Gastroesophageal sphincter (tissue), 4 donors: ENCODE measurements at places on chromosomes 6 and 20.

- no peak overlapping the region for H3K27ac ChIP-seq
- H3K27me3 ChIP-seq = no peaks in the 10 kb centered on the region
- no peak overlapping the region for H3K4me3 ChIP-seq
These were observed 158.7 kb downstream of the SYNE1 start for GRCh38 chr6:152478377-152479010.

DNA sequence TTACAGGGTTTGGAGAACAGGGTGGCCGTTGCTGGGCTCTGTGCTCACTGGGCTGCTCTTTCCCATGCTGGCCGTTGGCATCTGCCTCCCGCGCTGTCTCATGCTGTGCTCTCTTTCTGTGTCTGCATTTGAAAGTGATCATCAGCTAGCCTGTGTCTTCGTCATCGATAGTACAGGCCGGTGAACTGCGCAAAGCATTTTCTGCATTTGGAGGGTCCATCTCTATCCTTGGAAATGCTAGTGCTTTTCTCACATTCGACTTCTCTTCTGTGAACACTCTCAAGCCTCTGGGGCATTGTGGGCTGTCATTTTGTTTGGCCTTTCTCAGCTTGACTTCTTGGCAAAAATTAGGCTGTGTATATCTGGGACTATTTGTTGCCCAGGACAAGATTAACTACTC lies 6.8 kb upstream of the SNHG17 start:
- H3K4me3 ChIP-seq = no peak overlapping the region
- H3K27ac ChIP-seq = no peak overlapping the region
- no peaks in the 10 kb centered on the region for H3K27me3 ChIP-seq
- H3K4me1 ChIP-seq = no peaks in the 10 kb centered on the region
- H3K36me3 ChIP-seq = no peaks in the 10 kb centered on the region

DNA sequence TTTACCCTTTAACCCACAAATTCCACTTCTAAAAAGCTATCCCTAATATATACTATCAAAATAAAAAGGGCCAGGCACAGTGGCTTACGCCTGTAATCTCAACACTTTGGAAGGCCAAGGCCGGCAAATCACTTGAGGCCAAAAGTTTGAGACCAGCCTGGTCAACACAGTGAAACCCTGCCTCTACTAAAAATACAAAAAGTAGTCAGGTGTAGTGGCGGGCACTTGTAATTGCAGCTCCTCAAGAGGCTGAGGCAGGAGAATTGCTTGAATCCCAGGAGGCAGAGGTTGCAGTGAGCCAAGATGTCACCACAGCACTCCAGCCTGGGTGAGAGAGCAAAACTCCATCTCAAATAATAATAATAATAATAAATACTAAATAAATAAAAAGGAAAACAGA lies 82.5 kb downstream of the TRIM27 start:
- ATAC-seq = no peak
- H3K4me3 ChIP-seq = no peak overlapping the region
- no peaks in the 10 kb centered on the region for H3K36me3 ChIP-seq
- H3K27ac ChIP-seq = no peak overlapping the region

DNA sequence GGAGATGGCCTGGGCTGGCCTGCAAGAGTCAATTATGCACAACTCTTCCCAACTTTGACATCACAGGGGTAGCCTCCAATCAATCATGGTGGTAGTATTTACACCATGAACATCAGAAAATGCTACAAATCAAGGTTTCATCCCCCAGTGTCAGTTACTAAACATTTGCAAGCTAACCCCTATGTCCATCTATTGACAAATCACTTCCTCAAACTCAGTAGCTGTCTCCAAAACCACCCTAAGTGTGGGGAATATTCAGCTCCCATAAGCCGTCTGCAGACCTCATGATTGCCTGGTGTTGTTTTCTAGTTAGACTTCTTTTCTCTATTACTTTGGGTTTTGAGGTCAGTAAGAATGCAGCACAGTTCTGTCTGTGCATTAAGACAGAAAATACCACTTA lies 200.8 kb upstream of the RIN2 start:
- no peak overlapping the region for H3K4me3 ChIP-seq
- no peaks in the 10 kb centered on the region for H3K36me3 ChIP-seq
- no peak overlapping the region for H3K27ac ChIP-seq
- H3K27me3 ChIP-seq = no peaks in the 10 kb centered on the region
- no peaks in the 10 kb centered on the region for H3K4me1 ChIP-seq
- no peak for ATAC-seq

GRCh38 chr6:167098825-167099225 lies 24.1 kb upstream of the CCR6 start:
- no peak overlapping the region for H3K27ac ChIP-seq
- H3K36me3 ChIP-seq = no peaks in the 10 kb centered on the region

- no peak overlapping the region for H3K4me3 ChIP-seq
- H3K4me1 ChIP-seq = no peaks in the 10 kb centered on the region
- H3K36me3 ChIP-seq = no peaks in the 10 kb centered on the region
- peaks cover 21% of the 10 kb centered on the region for H3K27me3 ChIP-seq
- ATAC-seq = no peak
These were observed 233.7 kb downstream of the FOXA2 start for GRCh38 chr20:22350624-22351023.

GRCh38 chr6:17536586-17536985 lies 63.5 kb upstream of the FAM8A1 start:
- no peak overlapping the region for H3K4me3 ChIP-seq
- no peaks in the 10 kb centered on the region for H3K4me1 ChIP-seq
- H3K27ac ChIP-seq = no peak overlapping the region
- H3K27me3 ChIP-seq = no peaks in the 10 kb centered on the region

DNA sequence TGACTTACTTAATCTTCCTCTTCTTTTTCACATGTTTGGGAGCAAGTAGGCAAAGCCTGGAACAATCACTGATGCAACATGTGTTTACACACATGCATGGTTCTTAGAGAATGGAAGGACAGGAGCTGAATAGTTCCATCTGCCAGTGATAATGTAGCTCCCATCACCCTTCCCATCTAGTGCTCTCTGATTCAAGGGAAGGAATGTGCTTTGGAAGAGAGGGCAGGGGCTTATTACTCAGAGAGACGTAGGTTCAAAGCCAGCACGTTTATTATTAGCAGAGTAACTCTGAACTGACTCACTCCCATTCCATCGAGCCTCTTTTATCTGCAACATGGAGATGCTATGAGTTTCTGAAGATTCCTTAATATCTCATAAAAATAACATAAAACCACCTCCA lies 211.9 kb downstream of the GMPR start:
- no peak for ATAC-seq
- H3K4me1 ChIP-seq = no peaks in the 10 kb centered on the region
- H3K36me3 ChIP-seq = no peaks in the 10 kb centered on the region
- no peak overlapping the region for H3K4me3 ChIP-seq

DNA sequence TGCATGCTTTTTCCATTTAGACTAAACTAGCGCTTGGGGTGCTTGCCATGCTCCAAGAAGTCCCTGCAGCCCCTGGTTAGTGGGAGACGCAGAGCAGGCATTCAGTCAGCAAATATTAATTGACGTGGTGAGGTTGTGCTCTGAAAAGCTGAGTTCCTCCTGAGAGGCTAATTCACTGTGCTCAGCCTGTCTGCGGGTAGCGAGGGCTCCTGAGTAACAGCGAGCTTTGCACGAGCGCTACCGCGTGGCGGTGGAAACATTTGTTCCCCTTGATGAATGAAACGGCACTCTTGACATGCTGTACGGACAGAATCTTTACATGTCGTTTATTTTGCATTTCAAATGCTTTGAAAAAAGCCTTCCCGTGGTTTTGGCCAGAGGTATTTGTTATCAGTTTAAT lies 170.6 kb upstream of the AGPAT4 start:
- H3K27me3 ChIP-seq = no peaks in the 10 kb centered on the region
- peak; percentile 66 for ATAC-seq
- H3K4me1 ChIP-seq = peaks cover 13% of the 10 kb centered on the region
- H3K4me3 ChIP-seq = peak overlapping the region; percentile 4
- H3K36me3 ChIP-seq = no peaks in the 10 kb centered on the region

DNA sequence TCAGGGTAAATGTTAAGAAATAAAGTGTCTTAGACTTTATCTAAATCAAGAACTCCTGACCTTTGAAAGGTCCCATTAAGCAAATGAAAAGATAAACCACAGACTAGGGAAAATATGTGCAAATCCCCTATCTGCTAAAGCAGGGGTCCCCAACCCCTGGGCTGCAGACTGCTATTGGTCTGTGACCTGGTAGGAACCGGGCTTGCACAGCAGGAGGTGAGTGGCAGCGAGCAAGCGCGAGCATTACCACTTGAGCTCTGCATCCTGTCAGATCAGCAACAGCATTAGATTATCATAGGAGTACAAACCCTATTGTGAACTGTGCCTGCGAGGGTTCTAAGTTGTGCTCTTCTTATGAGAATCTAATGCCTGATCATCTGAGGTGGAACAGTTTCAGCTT lies 42.4 kb downstream of the LCA5 start:
- H3K4me3 ChIP-seq = no peak overlapping the region
- no peaks in the 10 kb centered on the region for H3K27me3 ChIP-seq
- ATAC-seq = no peak
- H3K36me3 ChIP-seq = peaks cover 18% of the 10 kb centered on the region
- H3K27ac ChIP-seq = no peak overlapping the region
- no peaks in the 10 kb centered on the region for H3K4me1 ChIP-seq

DNA sequence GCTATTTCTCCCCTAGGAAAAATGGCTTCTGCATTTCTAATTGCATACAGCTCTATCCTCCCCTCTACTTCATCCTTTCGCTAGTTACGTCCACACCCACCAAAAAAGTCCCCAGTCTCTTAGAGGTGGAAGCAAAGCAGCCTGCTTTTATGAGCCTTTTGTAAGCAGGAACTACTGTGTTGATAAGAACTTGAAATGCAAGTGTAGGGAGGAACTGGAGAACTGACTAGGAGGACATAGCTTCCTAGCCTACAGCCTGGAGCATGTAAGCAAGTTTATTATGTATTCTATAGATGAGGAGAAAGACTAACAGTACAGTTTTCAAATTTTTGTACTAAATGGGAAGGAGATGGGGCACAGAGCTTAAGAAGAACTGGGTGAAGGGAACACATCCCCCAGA lies 10.3 kb downstream of the ARHGAP18 start:
- H3K36me3 ChIP-seq = no peaks in the 10 kb centered on the region
- H3K27ac ChIP-seq = no peak overlapping the region
- H3K27me3 ChIP-seq = no peaks in the 10 kb centered on the region
- H3K4me3 ChIP-seq = no peak overlapping the region

DNA sequence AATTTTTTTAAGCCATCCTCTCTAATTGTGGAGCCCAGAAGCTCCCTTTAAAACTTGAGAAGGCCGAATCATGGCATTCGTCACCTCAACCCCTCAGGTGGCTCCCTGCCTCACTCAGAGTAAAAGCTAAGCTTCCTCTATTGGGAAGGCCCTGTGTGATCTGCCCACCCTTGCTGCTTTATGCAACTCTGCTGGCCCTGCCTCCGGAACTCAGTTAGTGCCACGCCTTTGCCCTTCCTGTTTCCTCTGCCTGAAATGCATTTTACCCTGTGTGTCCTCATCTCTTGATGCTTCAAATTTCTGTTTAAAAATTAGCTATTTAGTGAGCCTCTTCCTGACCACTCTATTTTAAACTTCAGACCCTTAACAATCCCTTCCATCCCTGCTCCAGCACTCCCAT lies 5.7 kb downstream of the PACRG start:
- H3K36me3 ChIP-seq = no peaks in the 10 kb centered on the region
- no peaks in the 10 kb centered on the region for H3K27me3 ChIP-seq
- no peak overlapping the region for H3K27ac ChIP-seq
- no peak overlapping the region for H3K4me3 ChIP-seq
- no peaks in the 10 kb centered on the region for H3K4me1 ChIP-seq

DNA sequence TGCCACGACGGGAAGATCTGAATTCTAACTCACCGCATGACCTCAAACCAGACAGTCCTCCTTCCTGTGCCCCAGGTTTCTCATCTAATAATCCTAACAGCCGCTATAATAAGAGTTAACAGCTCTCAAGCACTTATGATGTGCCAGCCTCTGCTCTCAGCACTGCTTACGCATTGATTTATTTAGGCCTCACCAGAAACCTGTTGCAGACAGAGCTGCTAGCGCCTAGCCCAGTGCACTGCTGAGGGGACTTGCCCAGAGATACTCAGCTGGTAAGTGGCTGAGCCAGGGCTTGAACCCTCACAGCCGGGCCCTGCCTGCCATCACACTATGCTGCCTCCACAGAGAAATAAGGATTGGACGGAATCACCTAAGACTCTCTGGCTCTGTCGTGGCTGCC lies 37.7 kb downstream of the GRM4 start:
- ATAC-seq = no peak
- no peak overlapping the region for H3K4me3 ChIP-seq
- no peaks in the 10 kb centered on the region for H3K36me3 ChIP-seq
- peaks cover 87% of the 10 kb centered on the region for H3K27me3 ChIP-seq
- H3K4me1 ChIP-seq = no peaks in the 10 kb centered on the region
- H3K27ac ChIP-seq = no peak overlapping the region

DNA sequence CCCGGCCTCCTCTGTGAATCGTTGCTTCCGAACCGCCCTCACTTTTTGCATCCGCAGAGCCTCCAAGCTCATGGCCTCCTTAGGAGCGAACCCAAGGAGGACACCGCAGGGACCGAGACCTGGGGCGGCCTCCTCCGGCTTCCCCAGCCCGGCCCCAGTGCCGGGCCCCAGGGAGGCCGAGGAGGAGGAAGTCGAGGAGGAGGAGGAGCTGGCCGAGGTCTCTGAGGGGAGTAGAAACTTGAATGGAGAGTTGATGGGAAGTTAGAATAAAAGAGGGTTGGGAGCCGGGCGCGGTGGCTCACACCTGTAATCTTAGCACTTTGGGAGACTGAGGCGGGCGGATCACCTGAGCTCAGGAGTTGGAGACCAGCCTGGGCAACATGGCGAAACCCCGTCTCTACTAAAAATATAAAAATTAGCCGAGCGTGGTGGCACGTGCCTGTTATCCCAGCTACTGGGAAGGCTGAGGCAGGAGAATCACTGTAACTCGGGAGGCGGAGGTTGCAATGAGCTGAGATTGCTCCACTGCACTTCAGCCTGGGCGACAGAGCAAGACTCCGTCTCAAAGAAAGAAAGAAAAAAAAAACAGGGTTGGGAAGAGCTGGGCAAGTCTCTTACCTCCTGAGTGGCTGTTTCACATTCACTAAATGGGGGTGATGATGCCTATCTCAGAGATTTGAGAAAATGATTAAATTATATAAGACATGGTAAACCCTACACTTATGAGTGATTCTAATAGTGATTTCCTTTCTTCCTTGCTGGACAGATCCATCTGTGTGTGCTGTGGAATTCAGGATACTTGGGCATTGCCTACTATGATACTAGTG lies 805 bp downstream of the MSH5 start:
- ATAC-seq = no peak
- H3K27ac ChIP-seq = no peak overlapping the region
- H3K27me3 ChIP-seq = no peaks in the 10 kb centered on the region

- H3K36me3 ChIP-seq = no peaks in the 10 kb centered on the region
- H3K4me3 ChIP-seq = no peak overlapping the region
- H3K4me1 ChIP-seq = no peaks in the 10 kb centered on the region
- no peak overlapping the region for H3K27ac ChIP-seq
These were observed 246.2 kb downstream of the FOXC1 start for GRCh38 chr6:1855890-1856289.

DNA sequence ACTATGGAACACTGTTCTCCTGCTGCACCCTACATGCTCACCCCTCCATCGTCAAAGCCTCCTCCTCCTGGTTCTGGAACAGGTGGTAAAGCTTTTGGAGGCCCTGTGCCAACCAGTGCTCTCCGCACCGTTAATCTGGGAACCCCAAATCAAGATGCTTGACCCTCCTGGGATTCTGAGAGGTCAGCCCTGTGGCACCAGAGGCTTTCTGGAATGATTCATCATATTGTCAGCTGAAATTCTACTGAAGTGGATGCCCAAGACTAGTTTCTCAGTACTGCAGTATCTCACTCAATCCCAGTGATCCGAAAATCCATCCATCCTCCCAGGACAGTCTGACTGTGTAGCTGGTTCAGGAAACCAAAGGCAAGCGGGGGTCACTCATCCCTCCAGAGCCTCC lies 92.7 kb downstream of the TRERF1 start:
- no peaks in the 10 kb centered on the region for H3K36me3 ChIP-seq
- H3K27ac ChIP-seq = no peak overlapping the region
- peaks cover 8% of the 10 kb centered on the region for H3K4me1 ChIP-seq
- ATAC-seq = no peak
- no peaks in the 10 kb centered on the region for H3K27me3 ChIP-seq
- no peak overlapping the region for H3K4me3 ChIP-seq
